ENCODE measurements at places on chromosomes 4 and X.

DNA sequence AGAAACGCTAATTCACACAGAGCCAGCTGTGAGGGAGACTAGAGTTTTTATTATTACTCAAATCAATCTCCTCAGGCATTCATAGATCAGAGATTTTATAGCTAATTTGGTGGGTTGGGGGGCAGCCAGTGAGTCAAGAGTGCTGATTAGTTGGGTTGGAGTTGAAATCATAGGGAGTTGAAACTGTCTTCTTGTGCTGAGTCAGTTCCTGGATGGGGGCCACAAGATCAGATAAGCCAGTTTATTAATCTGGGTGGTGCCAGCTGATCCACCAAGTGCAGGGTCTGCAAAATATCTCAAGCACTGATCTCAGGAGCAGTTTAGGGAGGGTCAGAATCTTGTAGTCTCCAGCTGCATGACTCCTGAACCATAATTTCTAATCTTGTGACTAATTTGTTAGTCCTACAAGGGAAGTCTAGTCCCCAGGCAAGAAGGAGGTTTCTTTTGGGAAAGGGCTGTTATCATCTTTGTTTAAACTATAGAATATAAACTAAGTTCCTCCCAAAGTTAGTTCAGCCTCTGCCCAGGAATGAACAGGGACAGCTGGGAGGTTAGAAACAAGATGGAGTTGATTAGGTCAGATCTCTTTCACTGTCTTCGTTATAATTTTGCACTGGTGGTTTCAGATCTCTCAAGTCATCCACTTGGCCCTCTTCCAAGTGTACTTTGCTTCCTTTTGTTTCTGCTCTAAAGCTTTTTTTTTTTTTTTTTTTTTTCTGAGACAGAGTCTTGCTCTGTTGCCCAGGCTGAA, 5.4 kb upstream of the NAA11 start:
- DNase-seq: no peak

- peak; percentile 49 for DNase-seq
Observed at GRCh38 chrX:15334561-15334960, 762 bp downstream of the PIGA start.

DNA sequence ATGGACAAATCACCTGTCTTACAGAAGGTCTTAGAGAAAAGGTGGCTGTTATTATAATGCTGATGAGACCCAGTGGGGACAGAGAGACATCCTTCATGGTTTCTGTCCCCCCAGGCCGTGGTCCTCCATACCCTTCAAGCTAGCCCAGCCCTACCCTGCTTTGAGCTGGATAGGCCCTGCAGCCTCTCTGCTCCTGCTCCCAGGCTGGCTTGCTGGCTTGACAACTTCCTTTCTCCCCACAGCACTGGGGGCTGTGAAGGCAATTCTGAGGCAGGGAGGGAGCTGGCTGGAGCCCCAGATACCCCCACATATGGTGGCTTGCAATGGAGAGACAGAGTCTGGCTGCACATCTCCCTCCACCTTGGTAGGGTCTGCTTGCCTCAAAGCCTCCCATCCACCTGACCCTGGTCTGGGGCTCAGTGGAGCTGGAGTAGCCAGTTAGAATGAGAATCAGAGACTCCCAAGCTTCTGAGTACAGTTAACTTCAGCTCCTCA, 118.2 kb downstream of the PJA1 start:
- no peak for DNase-seq

DNA sequence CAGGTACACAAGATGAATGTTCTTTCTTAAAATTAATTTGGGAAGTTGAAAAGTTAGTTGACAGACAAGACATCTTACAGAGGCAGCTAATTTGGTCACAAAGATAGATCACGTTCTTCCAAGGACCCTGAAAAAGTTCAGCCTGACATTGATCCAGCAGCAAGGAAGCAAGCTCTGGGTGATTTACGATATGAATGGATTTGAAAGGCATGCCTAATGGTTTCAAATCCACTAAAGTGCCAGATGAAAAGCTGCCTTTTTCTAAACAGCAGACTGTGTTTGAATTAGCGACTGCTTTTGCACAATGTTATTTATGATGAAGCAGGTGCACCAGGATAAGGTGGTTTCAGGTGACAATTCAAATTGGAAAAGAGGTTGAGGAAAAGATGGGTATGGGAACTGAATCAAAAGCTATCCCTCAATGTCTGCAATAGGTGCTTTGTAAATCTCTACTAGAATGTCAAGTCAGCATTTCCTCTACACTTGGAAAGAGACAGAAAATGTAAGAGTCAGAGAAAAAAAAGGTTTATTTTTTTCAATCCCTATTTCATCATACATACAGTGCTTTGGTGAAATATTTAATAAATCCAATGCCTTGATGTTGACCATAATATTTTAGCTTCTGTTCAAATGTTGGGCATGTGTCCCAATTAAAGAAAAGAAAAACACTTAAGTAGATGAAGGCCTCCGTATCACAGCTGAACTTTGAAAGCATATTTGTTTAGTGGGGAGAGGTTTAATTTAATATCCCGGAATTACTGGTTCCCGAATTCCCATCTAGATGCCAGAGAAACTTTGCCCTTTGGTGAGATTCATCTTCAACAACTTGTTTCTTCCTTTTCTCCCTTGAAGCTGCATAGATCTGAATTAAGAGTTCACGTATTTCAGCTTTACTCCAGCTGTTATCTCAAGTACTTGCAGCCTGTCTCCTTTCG, 6.0 kb downstream of the RASGEF1B start:
- no peak for DNase-seq

DNA sequence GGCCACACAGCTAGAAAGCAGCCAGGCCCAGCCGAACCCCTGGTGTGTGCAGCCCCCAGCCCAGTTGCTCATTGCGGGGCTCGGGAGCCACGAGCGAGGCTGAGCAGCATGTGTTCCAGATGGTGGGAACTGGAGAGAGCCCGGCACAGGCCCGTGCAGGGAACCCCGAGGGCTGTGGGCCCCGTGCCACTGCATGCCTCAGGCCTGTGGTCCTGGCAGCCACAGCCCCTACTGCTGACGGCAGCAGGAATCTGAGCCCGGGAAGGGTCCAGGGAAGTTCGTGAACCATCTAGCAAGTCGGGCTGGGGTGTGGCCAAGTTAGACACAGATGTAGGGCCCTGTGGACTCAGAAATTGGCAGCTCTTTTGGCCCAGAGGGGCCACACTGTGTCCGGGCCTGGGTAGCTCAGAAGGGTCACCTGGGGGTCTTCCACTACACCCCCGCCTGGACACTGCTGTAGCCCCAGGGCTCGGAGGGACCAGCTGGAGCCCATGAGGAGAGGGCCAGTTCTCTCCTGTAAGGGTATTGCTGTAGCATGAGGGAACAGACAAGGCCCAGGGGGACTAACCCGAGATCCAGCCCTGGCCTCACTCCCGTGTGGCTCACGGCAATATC, 12.1 kb downstream of the HTRA3 start:
- no peak for DNase-seq

- no peak for DNase-seq
Observed at GRCh38 chr4:124097447-124097846, 615.1 kb downstream of the ANKRD50 start.

DNA sequence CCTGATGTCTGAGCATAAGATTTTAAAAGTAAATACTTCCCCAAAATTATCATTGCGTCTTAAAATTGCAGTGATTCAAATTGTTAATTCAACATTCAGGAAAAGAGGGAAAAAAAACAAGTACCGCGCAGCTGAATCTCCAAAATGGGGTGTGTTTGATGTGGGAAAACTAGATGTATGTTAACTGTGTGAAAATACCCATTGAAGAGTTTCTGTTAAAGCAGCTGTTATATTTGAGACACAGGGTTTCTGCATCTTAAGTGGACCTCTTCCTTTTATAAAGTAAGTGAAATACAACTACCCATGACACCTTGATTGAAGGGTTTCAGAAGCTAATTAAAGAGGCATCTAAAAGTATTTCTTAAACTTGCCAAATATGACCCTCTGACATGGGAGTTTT, 1186.1 kb downstream of the NLGN4X start:
- DNase-seq: no peak

DNA sequence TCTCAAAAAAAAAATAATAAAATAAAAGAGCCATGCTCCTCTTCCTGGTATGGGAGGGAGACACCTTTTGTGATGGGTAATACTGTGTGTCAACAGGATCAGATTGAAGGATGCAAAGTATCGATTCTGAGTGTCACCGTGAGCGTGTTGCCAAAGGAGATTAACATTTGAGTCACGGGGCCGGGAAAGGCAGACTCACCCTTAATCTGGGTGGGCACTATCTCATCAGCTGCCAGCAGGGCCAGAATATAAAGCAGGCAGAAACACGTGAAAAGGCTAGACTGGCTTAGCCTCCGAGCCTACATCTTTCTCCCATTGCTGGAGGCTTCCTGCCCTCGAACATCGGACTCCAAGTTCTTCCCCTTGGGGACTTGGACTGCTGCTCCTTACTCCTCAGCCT, 95.4 kb downstream of the SHOX start:
- no peak for DNase-seq

- no peak for DNase-seq
Observed at GRCh38 chr4:1582227-1582626, 101.9 kb downstream of the FAM53A start.

GRCh38 chrX:1507511-1508463, 29.2 kb downstream of the P2RY8 start:
- peak; percentile 69 for DNase-seq

GRCh38 chr4:91092398-91092980, 965.3 kb downstream of the CCSER1 start:
- DNase-seq: no peak

GRCh38 chr4:8329560-8329858, 60.0 kb downstream of the HTRA3 start:
- no peak for DNase-seq

GRCh38 chr4:164138521-164138920, 615.4 kb upstream of the SMIM31 start:
- DNase-seq: no peak

DNA sequence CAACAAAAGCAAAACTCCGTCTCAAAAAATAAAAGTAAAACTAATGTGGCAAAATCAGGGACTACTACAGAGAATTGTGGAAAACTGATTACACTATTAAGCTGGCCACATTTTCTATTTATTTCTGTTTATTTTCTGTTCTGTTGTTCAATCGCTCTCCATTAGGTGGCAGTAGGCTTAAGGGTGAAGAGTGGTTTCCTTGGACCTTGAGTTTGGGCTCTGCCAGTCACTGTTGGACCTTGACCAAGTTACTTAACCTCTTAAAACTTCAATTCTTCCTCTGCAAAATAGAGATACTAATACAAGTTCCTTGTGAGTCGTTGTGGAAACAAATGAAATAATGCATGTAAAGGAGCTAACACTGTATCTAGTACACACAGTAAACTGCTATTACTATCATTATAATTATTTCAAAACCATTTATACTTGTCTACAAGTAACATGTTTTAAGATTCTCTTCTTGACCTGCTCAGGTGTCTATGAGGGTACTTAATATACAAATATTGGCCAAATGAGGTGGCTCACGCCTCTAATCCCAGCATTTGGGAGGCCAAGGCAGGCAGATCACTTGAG, 15.2 kb downstream of the HSD17B11 start:
- peak; percentile 58 for DNase-seq

- DNase-seq: no peak
Observed at GRCh38 chr4:87838205-87838604, 5.4 kb downstream of the MEPE start.

- DNase-seq: no peak
Observed at GRCh38 chrX:129510331-129510730, 13.0 kb downstream of the SMARCA1 start.

DNA sequence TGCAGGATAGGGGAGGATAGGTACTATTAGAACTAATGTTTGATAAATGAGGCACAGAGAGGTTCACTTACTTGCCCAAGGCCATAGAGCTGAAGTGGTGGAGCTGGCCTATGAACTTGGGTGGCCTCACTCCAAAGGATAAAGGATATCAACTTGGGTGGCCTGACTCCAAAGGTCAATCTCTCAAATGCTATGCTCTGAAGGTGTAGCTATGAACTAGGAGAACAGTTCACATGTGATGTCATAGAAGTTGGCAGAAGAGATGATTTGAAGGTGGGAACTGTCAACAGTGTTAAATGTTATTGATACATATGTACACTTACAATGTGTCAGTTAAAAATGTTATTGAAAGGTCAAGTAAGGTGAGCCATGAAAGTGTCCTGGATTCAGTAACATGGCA, 6.2 kb upstream of the CHST7 start:
- no peak for DNase-seq

DNA sequence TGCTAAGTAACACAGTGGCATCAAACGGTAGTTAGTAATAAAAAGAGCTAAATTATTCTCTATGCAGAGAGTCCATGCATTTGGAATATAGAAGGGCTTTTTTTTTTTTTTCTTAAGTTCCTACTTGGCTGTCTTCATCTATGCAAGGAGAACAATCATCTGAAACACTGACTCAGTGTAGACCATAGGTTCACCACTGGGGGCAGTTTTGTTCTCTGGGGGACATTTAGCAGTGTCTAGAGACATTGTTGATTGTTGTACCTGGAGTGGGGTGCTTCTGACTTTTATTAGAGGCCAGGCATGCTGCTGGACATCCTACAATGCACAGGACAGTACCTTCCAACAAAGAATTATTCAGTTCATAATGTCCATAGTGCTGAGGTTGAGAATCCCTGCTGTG, 41.2 kb downstream of the TMA16 start:
- no peak for DNase-seq

DNA sequence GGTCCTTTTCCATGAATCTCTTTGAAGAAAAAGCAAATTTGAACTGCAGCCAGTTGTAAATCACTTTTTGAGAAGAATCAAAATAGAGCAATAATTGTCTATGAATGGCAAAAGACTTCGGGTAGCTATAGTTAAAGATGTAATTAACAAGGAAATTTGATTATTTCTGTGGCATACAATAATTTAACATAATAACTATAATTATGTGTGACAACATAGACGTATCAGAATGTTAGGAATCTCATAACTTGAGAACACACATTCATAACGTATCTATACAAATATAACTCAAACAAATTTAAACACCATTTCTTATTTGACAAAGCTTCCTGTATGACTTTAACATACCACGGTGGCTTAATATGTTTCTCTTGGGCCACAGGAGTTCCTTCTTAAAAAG, 36.0 kb upstream of the NSG1 start:
- no peak for DNase-seq

DNA sequence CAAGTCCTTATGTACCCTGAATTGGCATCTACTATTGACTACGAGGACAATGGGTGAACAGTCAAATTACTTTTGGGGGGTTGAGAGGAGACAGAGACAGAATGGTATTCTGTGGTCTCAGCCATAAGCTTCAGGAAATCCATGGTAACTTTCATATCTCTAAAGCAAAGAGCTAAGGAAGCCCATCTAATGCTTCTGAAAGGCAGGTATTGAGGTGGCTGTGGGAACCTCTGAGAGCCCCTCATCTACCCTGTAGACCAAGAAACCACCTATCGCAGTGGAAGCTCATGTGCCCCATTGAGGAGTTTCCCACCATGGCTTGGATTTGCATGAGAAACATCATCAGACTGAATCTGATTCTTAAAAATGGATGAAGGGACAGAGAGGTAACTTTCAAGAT, 23.1 kb upstream of the BMP2K start:
- DNase-seq: no peak

Measured in CD4-positive, alpha-beta T cell treated with Interleukin-10 for 1 hour (primary cell).